ENCODE measurements at places on chromosomes 13 and 19. TPM values are rescaled to one million over a fixed set of nuclear protein-coding genes. Genes with fewer than 3 reads are reported as not detected.

DNA sequence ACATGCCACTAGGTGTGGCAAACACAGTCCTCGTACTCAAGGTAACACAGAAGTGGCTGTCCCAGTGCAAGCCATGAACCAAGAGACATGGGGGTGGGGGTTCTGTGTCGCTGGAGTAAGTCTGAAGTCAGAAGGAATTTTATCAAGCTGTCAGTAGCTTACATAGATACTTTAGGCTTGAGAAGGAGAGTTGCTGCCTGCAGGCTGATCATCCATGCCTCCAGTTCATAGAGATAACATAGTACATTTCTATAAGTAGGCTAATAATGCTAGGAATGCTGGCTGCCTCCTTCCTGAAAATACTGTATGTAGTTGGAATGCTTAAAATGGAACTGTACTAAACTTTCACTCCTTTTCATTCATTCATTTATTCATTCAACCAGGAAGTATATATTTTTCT is 70.1 kb downstream of the CAB39L start:
- DNase-seq = no peak
- H3K36me3 ChIP-seq = peaks cover 2% of the 10 kb centered on the region
- no peak overlapping the region for H3K4me3 ChIP-seq
- H3K27me3 ChIP-seq = no peaks in the 10 kb centered on the region
- H3K4me1 ChIP-seq = peaks cover 16% of the 10 kb centered on the region

- H3K4me1 ChIP-seq = peaks cover 25% of the 10 kb centered on the region
- DNase-seq = peak; percentile 88
- H3K27ac ChIP-seq = peak within 1 kb of the TSS; percentile 89
- peak within 1 kb of the TSS; percentile 92 for H3K4me3 ChIP-seq
Observed at GRCh38 chr19:913080-913748, at the start of gene R3HDM4. Gene R3HDM4 (minus strand): TSS chr19:913219. CDS start chr19:913157, 62 bp downstream.

GRCh38 chr13:39881887-39882286 is 226.4 kb downstream of the COG6 start:
- no peak overlapping the region for H3K27ac ChIP-seq
- DNase-seq = no peak
- H3K27me3 ChIP-seq = peaks cover 4% of the 10 kb centered on the region
- H3K36me3 ChIP-seq = no peaks in the 10 kb centered on the region

- no peak overlapping the region for H3K27ac ChIP-seq
- H3K36me3 ChIP-seq = no peaks in the 10 kb centered on the region
- H3K4me3 ChIP-seq = no peak overlapping the region
- H3K27me3 ChIP-seq = no peaks in the 10 kb centered on the region
Observed at GRCh38 chr13:35814605-35815011, 316.6 kb downstream of the DCLK1 start.

DNA sequence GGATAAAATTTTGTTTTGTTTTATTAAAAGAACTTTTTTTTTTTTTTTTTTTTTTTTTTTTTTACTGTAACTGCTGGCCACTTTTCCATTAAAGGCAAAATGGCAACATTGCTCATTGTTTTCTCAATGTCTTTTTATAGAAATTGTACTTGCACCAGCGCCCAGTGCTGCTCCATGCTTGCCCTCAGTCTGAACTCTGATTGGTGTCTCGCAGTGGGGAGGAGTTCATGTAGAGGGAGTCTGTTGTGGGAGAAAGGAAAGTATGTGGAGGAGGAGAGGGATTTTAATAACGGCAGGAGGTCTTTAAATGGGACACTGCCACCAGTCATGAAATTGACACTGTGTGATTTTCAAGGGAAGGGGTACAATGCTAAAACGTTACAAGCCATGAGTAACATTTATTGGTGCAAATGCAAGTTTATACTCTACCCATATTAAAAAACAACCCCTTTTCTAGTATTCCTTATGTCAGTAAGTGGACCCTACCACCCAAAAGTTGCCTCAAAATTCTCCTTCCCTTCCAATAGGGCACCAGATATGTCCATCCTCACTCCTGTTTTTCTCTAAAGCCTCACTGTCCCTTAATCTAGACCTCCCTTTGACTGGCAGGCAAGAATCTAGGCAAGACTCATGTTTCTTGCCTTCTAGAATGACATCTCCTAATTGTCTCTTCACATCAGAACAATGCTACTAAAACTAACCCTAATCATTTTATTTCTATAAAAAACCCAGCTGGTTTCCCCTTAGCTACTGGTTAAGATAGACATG is 3.2 kb downstream of the RASL11A start:
- DNase-seq = no peak
- H3K4me3 ChIP-seq = no peak overlapping the region
- H3K27me3 ChIP-seq = peaks cover 44% of the 10 kb centered on the region
- H3K27ac ChIP-seq = no peak overlapping the region

- H3K4me1 ChIP-seq = no peaks in the 10 kb centered on the region
- no peaks in the 10 kb centered on the region for H3K27me3 ChIP-seq
- no peak for DNase-seq
- H3K4me3 ChIP-seq = no peak overlapping the region
Observed at GRCh38 chr13:41851351-41851750, 109.6 kb downstream of the VWA8 start.

DNA sequence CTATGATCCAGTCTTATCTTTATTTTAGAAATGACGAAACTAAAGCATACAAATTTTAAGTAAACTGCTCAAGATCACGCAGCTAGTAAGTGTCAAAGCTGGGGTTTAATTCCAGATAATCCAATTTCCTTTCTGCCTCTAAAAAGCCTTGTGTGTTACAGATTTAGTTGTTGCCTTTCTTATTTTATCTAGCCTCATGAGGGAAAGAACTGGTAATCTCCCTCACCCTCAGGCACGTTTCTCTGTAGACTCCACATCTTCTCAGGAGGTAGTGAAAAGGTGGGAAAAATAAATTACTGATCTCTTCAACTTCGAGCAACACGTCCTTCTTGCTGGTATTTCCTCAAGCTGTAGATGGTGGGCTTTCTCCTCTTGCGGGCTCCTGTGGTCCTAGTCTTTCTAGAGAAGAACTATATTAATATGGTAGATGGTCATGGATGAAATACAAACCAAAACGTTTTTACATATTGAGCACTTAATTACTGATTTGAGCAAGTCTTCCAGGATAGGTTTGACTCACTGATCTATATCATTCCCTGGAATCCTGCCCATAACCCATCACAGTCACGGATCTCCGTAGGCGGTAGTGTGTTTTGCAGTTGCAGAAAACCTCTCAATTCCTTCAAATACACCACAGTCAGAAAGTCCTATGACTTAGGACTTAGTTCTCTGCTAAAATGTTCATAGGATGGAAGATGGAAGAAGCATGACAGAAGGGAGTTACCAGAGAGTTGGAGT is 519.5 kb downstream of the DCT start:
- H3K27ac ChIP-seq = no peak overlapping the region
- H3K27me3 ChIP-seq = peaks cover 17% of the 10 kb centered on the region
- no peak overlapping the region for H3K4me3 ChIP-seq
- no peaks in the 10 kb centered on the region for H3K36me3 ChIP-seq
- H3K4me1 ChIP-seq = peaks cover 4% of the 10 kb centered on the region

- no peak overlapping the region for H3K27ac ChIP-seq
- peaks cover 42% of the 10 kb centered on the region for H3K27me3 ChIP-seq
- no peak overlapping the region for H3K4me3 ChIP-seq
- DNase-seq = no peak
Observed at GRCh38 chr13:21231426-21231940, 55.0 kb downstream of the MRPL57 start.

Gene KIR3DL2
- total RNA-seq = 1.3 TPM

- DNase-seq = no peak
- H3K27ac ChIP-seq = peak overlapping the region; percentile 24
Observed at GRCh38 chr19:8158411-8159074, 9.2 kb upstream of the FBN3 start.

DNA sequence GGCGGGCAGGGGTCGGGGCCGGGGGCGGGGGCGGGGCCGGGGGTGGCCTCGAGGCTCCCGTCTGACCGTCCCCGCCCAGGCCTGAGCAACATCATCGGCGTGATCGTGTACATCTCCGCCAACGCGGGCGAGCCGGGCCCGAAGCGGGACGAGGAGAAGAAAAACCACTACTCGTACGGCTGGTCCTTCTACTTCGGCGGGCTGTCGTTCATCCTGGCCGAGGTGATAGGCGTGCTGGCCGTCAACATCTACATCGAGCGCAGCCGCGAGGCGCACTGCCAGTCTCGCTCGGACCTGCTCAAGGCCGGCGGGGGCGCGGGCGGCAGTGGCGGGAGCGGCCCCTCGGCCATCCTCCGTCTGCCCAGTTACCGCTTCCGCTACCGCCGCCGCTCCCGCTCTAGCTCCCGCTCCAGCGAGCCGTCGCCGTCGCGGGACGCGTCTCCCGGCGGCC is 9.4 kb upstream of the CACNG6 start:
- H3K36me3 ChIP-seq = peaks cover 8% of the 10 kb centered on the region
- peaks cover 19% of the 10 kb centered on the region for H3K4me1 ChIP-seq
- H3K27ac ChIP-seq = no peak overlapping the region

Gene PNMA8C
- total RNA-seq = 0.12 TPM

DNA sequence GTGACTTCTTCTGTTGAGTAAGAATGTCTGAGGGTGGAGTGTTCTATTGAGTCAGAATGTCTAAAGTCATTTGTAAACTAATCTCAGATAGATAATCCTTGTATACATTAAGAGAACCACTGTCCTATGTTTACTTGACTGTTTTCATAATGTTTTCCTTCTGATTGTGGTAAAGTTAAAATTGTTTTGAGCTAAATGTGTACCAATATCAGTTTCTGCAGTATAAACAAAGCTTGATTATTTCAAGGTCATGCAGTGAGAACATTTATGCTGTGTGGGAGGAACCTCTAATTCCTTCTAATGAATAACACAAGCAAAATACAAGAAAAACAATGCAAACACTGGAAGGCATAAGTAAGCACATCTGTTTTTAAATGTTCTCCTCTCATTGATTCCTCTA is 434.6 kb downstream of the FGF14 start:
- DNase-seq = no peak
- H3K36me3 ChIP-seq = no peaks in the 10 kb centered on the region
- no peak overlapping the region for H3K4me3 ChIP-seq
- no peak overlapping the region for H3K27ac ChIP-seq
- no peaks in the 10 kb centered on the region for H3K4me1 ChIP-seq

Gene SLC1A6
- not detected for total RNA-seq

GRCh38 chr19:57351867-57352266 is 796 bp downstream of the ZNF304 start:
- H3K27me3 ChIP-seq = no peaks in the 10 kb centered on the region
- H3K4me1 ChIP-seq = peaks cover 8% of the 10 kb centered on the region
- peak overlapping the region; percentile 92 for H3K4me3 ChIP-seq
- DNase-seq = no peak
- H3K36me3 ChIP-seq = peaks cover 13% of the 10 kb centered on the region

- no peaks in the 10 kb centered on the region for H3K36me3 ChIP-seq
- H3K27me3 ChIP-seq = no peaks in the 10 kb centered on the region
- H3K27ac ChIP-seq = no peak overlapping the region
- DNase-seq = no peak
Observed at GRCh38 chr13:21318891-21319532, 140.1 kb downstream of the ZDHHC20 start.

Gene PGLYRP2
- total RNA-seq = not detected

Gene RDH8
- total RNA-seq = not detected

- no peak for DNase-seq
- peaks cover 2% of the 10 kb centered on the region for H3K4me1 ChIP-seq
- no peak overlapping the region for H3K27ac ChIP-seq
- H3K4me3 ChIP-seq = no peak overlapping the region
- no peaks in the 10 kb centered on the region for H3K27me3 ChIP-seq
Observed at GRCh38 chr13:83950293-83950692, 68.0 kb upstream of the SLITRK1 start.

- H3K27me3 ChIP-seq = peaks cover 5% of the 10 kb centered on the region
- no peak overlapping the region for H3K4me3 ChIP-seq
- no peaks in the 10 kb centered on the region for H3K4me1 ChIP-seq
- DNase-seq = no peak
- H3K36me3 ChIP-seq = no peaks in the 10 kb centered on the region
Observed at GRCh38 chr13:108779308-108779707, 149.9 kb downstream of the MYO16 start.

- H3K27me3 ChIP-seq = peaks cover 11% of the 10 kb centered on the region
- H3K4me1 ChIP-seq = peaks cover 16% of the 10 kb centered on the region
- no peak for DNase-seq
- H3K27ac ChIP-seq = peak overlapping the region; percentile 59
Observed at GRCh38 chr19:55336101-55336500, 3.6 kb upstream of the KMT5C start.

DNA sequence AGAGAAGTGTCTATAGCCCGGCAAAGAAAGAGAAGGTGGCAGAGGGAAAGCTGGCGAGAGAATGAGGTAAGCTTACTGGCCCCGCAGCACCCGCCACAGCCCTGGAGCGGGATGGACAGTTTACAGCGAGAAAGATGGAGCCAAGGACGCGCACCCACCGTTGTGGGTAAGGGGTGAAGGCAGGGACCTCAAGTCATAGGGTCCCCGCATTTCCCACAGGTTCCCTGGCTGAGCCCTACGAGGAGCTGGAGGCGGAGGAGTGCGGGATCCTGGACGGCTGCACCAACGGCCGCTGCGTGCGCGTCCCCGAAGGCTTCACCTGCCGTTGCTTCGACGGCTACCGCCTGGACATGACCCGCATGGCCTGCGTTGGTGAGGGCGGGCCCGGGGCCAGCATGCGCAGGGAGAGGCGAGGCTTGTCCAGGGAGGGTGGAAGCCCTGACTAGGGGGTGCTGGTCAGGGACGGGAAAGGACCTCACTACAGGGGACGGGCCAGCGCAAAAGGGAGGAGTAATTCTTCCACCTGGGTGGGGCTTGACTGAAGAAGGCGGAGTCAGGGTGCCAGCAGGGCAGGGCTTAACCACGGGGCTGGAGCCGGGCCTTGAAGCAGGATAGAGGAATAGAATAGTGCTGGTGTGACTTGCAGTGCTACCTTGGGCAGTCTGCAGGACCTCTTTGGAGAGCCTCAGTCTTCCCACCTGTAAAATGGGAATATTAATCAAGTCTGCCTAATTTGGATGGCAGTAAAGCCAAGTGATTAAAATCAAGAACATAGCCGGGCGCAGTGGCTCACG is 26.5 kb downstream of the LTBP4 start:
- H3K27me3 ChIP-seq = no peaks in the 10 kb centered on the region
- no peak for DNase-seq
- peaks cover 14% of the 10 kb centered on the region for H3K36me3 ChIP-seq

DNA sequence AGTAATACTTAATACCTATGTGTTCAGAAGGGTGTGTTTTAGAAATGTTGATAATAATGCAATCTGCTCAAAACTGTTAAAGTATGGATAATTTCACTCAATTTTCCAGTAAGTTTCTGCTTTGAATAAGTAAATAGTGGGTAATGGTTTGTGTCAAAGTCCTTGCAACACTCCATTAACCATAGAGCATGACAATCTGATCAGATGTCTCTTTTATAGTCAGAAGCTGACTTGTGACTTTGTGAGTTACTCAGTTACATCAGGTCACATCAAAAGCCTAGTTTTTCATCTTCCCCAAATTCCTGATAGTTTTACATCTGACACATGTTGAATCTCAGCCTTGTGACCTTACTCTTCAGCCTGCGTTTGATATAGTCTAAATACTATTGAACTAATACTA is 338.0 kb downstream of the EFNB2 start:
- peaks cover 5% of the 10 kb centered on the region for H3K27me3 ChIP-seq
- DNase-seq = no peak

Gene MBD3L2
- not detected for total RNA-seq

Gene UBE2L5
- total RNA-seq = not detected

DNA sequence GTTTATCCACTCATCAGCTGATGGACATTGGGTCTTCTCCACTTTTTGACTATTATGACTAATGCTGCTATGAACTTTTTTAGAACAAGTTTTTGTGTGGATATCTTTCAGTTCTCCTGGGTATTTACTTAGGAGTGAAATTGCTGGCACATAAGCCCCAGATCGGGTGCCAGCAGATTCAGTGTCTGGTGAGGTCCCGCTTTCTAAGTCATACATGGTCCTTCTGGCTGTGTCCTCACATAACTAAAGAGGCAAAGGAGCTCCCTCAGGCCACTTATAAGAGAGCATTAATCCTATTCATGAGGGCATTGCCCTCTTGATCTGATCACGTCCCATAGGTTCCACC is 600 bp upstream of the ZNF226 start:
- peaks cover 2% of the 10 kb centered on the region for H3K36me3 ChIP-seq
- peak overlapping the region; percentile 93 for H3K4me3 ChIP-seq
- H3K27me3 ChIP-seq = no peaks in the 10 kb centered on the region
- DNase-seq = no peak

Data from T-helper 17 cell (primary cell).